Stimulated activated CD4-positive, alpha-beta T cell treated with anti-CD3 and anti-CD28 coated beads, TNF-alpha, amount 100 ng/mL, for 24 hours (primary cell): ENCODE measurements at places on chromosomes 6 and 20.

DNA sequence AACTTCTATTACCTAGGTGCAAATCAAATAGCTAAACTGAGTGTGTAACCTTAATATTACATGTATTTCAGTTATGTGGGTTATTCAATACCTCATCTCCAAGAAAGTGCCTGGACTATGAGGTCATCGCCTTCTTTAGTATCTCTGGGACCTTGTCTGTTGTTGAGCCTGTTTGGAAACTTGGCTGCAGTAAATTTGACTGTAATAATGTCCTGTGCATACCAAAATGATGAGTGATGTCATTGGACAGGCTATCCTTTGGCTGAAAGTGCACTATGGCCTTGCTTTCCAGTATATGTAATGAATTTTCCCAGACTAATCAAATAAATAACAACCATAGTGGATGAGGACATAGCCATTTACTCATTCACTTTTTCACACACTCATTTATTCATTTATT lies 455.1 kb downstream of the ADGRB3 start:
- DNase-seq, result no peak

- DNase-seq, result peak; percentile 28
These were observed 45.7 kb downstream of the RAMACL start for GRCh38 chr6:166540631-166541331.

- DNase-seq, result no peak
These were observed 4.4 kb upstream of the VIP start for GRCh38 chr6:152746172-152746553.

DNA sequence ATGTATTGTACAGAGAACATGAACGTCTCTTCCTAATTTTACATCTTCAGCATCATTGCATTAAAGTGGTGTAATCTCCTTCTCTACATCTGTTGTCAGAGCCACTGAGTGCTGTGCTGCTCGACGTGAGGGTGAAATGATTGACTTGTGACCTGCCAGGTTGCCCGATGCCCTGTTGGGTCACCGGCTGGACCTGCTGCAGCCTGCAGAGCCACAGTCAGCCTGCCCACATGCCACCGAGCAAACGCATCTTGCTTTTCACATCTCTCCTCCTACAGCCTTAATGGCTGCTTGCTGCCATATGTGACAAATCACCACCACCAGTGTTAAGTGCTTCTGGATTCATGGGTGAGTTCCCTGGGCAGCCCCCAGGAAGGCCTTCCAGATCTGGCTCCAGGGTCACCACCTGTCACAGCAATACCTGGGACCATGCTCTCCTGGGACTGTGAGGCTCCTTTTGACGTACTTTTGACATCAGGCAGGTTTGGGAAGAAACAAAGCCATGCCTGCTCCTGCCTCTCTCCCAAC lies 80.3 kb downstream of the ASXL1 start:
- DNase-seq, result no peak

GRCh38 chr20:10769700-10770099 lies 95.9 kb upstream of the JAG1 start:
- no peak for DNase-seq

DNA sequence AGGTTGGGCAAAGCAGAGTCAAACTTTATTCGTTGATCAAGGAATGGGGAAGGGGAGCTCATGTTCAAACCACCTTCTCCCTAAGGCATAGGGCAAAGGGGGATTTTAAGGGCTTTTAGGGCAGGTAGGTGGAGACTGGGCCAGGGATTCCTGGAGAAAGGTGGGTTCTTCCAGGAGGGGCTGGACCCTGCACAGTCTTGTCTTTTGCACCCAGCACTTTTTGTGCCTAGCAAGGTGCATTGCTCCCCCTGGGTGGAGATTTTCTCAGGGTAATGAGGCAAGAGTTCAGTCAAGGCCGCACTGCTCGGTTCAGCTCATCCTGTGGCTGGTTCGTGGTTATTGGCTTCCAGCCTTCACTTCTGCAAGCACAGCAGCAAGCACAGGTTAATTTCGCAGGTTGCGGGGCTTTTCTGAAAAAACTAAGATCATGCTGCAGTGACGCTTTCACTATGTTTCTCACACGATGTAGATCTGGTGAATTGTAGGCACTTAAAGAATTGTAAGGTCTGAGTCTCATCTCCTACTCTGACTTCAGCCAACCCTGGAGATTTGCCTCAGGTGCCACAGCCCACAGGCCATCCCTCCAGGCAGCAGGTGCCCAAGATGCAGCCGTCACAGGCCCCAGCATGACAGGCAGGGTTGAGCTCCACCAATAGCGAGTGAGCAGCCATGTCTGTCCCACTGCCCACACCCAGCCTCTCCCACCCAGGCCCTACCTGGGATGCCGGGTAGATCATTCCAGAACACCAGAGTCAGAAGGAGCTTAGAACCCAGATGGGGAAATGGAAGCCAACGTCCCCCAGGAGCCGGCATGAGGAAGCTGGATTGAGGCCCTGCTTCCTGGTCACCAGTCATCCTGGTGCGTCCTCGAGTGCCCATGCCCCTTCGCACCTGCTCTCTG lies 37.1 kb downstream of the SUN5 start:
- no peak for DNase-seq

GRCh38 chr20:13458860-13459451 lies 179.8 kb downstream of the TASP1 start:
- no peak for DNase-seq

DNA sequence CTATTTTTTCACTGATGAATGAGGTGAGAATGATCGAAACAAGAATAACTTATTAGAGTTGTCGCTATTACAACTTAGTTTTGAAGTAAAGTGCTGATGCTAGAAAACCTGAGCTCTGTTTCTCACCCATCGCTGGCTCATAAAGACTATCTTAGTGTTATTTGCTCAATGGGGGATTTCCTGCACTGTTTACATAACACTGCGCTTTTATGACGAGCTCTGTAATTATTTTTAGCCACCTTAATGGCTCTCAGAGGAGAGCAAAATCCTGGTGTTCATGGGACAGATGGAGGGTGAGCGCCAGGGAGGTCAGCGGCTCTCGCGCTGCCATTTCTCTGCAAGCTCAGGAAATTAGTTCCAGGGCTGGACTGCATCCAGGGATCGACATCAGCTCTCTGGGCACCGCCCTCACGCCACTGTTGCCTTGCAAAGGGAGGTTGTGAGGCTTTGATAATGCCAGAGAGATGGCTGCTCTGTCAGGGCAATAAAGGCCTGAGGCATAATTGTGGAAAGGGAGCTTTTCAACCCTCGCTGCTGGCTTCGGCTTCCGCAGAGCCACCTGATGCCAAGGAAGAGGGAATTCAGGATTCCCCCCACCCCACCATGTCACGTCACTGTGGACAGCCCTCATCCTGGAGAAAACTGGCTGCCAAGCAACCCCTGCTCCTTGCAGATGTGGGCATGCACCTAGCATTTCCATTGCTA lies 72.0 kb downstream of the DACT2 start:
- DNase-seq, result no peak

GRCh38 chr6:79869184-79869583 lies 78.2 kb downstream of the ELOVL4 start:
- DNase-seq, result no peak

DNA sequence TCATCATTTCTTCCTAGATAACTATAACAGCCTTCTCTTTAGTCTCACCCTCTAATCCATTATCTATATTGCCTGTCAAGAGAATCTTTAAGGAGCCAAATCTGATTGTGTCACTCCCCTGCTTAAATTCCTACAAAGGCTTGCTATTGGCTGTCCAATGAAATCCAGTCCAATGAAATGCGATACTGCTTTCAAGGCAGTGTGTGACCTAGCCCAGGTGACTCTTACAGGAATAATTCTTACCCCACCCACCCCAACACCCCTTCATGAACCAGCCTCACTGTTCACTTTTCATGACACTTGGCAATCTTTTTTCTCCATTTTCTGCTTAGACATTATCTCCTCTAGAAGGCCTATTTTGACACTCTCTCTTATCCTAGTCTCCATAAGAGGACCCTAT lies 163.3 kb upstream of the MARCKS start:
- no peak for DNase-seq

DNA sequence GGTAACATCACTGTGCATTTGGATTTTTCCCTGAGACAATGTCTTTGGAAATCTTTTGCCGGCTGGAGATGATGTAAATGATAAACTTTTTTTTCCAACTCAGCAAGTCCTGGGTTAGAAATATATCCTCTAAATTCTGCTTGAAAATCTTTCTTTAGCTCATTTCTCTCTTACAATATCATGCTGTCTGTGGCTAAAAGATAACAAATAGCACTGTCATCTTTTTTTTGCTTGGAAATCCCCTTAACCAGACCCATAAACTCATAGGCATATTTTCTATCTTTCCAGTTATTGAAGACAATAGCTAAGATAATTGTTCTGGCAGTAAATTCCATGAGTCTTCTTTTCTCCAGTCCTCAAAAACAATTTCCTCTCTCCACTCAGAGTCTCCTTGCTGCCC lies 481.5 kb downstream of the NKAIN2 start:
- no peak for DNase-seq

- DNase-seq, result no peak
These were observed 9.9 kb upstream of the RFPL4B start for GRCh38 chr6:112337209-112337638.

DNA sequence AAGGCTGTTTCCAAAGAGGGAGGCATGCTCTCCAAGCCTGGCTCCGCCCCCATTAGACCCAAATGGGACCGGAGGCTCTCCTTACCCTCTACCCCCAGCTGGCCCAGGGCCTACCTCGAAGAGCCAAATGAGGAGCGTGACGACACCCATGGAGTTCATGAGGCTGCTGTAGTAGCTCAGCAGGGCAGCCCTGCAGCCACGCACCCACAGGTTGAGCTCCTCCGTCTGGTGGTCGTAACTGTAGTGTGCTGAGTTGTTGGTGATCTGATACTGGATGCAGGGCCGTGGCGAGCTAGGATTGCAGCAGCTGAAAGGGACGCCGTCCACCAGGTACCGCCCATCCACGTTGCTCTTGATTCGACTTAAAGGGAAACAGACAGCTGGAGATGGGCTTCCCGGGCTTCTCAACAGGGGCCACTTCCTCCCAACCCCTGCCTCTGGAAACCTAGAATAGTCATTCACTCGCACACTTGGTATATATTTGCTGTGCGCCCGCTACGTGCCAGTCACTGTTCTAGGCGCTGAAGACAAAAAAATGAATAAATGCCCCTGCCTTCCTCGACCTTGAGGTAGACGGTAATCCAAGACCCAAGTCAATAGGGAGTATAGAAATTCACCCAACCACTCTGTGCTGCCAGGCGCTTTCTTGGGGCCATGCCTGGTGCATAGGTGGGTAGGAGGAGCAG lies 18.0 kb downstream of the PRPH2 start:
- DNase-seq, result no peak

DNA sequence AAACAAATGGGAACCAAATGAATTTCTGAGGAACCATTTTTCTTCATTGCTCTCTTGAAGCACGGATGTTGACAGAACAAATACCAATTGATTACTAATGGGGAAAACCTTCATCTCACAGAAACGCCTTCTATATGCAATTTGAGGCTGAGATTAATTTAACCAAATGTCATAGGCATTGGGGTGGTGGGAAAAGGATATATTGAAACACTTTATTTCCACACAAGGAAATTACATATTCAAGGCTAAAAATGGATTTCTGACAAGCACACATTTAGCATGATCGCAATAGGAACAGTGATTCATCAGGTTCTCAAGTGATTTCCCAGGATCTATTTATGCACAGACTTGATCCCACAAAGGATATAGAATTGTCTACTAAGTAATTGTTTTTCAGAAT lies 88.9 kb downstream of the COL12A1 start:
- DNase-seq, result no peak

DNA sequence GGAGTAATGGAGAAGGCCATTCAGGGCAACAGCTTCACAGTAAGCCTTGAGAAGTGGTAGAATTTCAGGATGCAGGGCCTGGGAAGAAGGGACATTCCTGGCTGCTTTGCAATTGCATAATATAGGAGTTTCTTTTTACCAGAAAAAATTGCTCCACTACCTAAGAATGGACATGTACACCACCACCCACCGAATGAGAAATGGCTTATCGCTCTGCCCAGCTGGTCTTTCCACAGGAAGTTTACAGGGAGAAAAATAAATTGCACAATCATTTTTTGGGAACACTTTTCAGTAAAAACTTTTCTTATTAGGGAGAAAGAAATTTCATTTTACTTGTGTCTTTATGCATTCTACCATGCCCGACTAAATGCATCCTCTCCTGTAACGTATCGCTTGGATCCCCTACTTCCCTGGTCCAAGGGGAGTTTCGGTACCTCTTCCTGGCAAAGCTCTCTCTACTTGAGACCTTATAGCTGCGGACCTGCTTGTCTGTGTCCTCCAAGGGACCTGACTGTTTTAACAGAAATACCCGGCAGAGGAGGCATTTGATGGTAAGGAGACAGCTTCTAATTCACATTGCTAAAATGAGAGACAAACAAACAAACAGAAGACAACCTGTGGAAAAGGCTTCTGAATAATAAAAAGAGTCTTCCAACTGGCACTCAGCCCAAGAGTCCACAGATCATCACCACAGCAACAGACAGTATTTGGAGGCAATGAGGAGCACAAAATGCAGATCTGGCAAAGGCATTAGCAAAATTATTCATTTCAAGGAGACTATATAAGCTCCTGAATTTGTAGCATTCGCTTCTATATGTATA lies 54.2 kb downstream of the MAP3K5 start:
- no peak for DNase-seq

GRCh38 chr20:51535075-51535386 lies 7.5 kb downstream of the NFATC2 start:
- DNase-seq, result no peak

- no peak for DNase-seq
These were observed 107.7 kb downstream of the CD109 start for GRCh38 chr6:73803562-73804241.

- DNase-seq, result no peak
These were observed 7.6 kb upstream of the TP53RK start for GRCh38 chr20:46696791-46697279.

DNA sequence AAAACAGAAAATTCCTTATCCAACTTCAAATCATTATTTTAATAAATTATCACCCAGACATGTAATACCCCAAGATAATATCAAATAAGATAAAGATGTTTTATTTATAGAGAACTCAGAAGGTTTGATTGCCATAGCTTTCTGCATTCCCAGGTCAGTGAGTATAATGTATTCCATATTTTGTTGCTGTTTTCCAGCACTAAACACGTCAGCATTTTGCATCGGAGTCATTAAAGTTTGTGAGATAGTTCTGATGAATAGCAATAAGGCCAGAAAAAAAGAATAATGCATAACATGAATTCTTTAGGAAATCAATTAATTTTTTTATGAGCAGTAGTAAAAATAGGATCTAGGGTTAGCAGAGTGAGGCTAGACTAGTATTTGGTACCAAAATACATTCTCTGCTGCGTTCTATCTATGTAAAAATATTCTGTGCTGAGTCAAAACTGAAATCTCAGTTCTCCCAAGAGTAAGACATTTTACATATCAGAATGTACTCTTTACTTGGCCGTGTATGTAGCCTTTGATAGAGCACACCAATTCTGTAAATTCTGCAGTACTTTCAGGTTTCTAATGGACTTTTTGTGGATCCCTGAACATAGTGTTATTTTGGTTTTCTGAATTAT lies 269.9 kb upstream of the AGPAT4 start:
- no peak for DNase-seq

- DNase-seq, result no peak
These were observed 16.9 kb downstream of the USP49 start for GRCh38 chr6:41878246-41878645.

GRCh38 chr6:79670789-79671188 lies 39.7 kb downstream of the SH3BGRL2 start:
- DNase-seq, result no peak
